Endothelial cell of coronary artery (primary cell): ENCODE measurements at places on chromosomes 5 and 9. TPM values are rescaled to one million over a fixed set of nuclear protein-coding genes. Genes with fewer than 3 reads are reported as not detected.

Gene NPR2
- total RNA-seq = 6.2 and 14.1 TPM in 2 replicates

Gene BTNL3
- total RNA-seq = not detected in 2 replicates

Gene PCDHB4
- 0.09 TPM in 2 replicates for total RNA-seq

Gene CER1
- not detected in 2 replicates for total RNA-seq

Gene PPP1R2B
- 0.09 and 0.19 TPM in 2 replicates for total RNA-seq
